Ecto neural progenitor cell (in vitro differentiated cells): ENCODE measurements at places on chromosomes 13 and 19.
A peak's percentile ranks its signal among the peaks of the same experiment; 100 is the strongest.

- no peak for DNase-seq
These were observed 139.3 kb downstream of the ENOX1 start for GRCh38 chr13:43647471-43647870.

- DNase-seq: no peak
These were observed 857 bp downstream of the POU2F2 start for GRCh38 chr19:42131149-42132029.

DNA sequence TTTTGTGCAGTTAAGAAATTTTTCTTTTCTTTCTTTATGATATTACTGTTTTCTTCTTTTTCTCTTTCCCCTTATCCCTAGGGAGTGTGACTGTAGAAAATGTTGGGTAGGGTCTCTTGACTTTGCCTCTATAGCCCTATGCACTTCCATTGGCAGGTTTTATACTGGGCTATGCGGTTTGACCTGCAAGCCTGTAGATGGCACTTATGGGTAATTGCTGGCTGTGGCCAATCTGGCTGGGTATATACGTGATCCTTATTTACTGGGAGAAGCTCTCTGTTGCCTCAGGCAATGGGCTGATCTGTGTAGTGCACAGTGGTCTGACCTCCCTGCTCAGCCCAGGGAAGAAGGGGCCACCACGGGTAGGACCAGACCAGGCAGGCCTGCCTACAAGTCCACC lies 78.8 kb downstream of the RAP2A start:
- DNase-seq: no peak

DNA sequence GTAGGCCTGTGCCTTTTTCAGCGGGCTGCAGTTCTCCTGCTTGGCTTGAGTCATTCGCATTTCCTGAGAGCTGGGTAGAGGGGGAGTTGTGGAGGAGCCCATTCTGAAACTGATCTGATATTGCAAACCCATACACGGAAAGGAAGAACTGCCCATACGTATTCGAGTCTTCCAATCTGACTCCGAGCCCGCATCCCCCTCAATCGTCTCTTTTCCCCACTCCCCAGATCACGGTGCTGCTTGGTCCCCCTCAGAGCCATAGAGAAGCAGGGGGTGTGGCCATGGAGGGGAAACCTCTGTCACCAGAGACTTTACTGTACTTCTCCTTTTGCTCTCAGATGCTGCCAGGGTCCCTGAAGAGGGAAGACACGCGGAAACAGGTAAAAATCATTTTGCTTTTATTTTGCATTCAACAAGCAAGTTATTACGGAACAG lies at the start of gene CD22:
Gene CD22, plus strand, starts transcription at position 337 of the 435 bp plus-strand sequence. CDS start 2,854 bp downstream, outside the sequence.
- no peak for DNase-seq

- peak; percentile 44 for DNase-seq
These were observed 127.1 kb upstream of the SPACA7 start for GRCh38 chr13:112248862-112249592.

- DNase-seq: peak; percentile 21
These were observed 148.9 kb upstream of the VSTM2B start for GRCh38 chr19:29376855-29377354.

GRCh38 chr13:109344552-109345157 lies 441.7 kb downstream of the IRS2 start:
- no peak for DNase-seq

- no peak for DNase-seq
These were observed 1.6 kb upstream of the PLEKHA4 start for GRCh38 chr19:48870048-48870447.

DNA sequence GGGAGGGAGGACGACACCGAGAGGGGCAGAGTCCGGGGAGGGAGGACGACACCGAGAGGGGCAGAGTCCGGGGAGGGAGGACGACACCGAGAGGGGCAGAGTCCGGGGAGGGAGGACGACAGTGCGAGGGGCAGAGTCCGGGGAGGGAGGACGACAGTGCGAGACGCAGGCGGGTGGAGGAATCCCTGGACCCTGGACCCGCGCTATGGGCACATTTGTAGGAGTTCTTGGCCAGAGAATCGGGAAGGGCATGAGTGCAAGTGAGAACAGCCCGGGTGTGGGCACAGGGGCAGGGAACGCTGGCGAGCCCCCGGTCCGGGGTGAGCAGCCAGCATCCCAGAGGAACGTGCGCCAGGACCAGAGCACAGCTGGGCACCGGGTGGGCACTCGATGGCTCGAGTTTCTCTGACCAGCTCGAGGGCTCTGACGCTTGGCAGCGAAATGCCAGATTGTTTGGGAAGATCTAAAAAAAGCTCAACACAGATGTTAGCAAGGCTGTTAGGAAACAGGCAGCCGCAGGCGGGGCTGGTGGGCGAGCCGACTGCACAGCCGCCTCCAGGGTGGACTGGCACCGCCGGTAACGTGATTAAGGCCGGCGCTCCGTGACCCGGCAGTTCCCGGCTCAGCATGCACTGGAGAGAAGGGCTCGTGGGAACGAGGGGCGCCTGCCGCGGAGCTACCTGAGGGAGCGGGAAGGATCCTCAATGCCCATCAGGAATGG lies 17.9 kb upstream of the C2CD4C start:
- no peak for DNase-seq

DNA sequence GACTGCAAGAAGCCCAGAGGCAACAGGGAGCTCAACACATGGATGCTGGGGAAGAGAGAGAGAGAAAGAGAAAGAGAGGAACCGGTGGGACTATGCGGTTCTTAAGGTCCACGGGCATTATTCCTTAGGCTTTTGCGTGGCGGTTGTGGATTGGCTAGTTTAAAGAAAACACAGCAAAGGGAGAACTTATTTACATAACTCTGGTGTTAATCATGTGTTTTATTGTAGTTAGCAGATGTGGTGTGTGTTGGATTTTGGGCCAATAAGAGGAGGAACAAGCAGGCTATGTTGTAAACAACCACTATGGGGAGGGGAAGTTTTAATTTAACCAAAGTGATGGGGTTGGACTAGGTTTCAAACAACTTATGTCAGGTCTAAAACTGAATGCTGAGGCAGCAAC lies 275.3 kb upstream of the KLF12 start:
- DNase-seq: no peak

DNA sequence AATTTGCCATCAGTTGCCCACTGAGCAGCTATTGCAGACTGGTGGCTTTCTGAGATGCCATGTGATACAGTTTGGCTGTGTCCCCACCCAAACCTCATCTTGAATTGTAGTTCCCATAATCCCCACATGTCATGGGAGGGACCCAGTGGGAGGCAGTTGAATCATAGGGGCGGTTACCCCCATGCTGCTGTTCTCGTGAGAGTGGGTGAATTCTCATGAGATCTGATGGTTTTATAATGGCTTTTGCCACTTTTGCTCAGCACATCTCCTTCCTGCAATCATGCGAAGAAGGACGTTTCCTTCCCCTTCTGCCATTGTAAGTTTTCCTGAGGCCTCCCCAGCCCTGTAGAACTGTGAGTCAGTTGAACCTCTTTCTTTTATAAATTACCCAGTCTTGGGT lies 34.8 kb upstream of the ANKRD10 start:
- DNase-seq: no peak

GRCh38 chr13:76020421-76020955 lies 384.4 kb downstream of the LMO7 start:
- DNase-seq: no peak

DNA sequence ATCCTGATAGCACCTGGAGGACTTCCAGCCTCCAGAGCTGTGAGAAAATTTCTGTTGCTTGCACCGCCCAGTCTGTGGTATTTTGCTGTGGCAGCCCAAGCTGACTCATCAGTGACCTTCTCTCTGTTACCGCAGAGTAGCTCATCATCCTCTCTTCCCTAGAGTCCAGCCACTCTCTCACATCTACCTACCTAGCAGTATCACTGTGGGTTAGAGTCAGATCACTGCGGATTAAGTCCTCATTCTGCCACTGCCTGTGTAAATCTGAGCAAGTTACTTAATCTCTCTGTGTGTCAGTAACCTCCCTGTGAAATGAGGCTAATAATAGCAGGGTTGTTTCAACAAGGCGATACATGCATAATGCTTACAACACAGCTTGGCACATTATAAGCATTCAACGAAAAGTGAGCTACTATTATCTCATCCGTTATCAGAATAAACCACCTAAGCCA lies 40.3 kb upstream of the USPL1 start:
- no peak for DNase-seq
